Osteoblast (primary cell): ENCODE measurements at places on chromosomes 16 and 17. TPM values are rescaled to one million over a fixed set of nuclear protein-coding genes. Genes with fewer than 3 reads are reported as not detected.

- peaks cover 10% of the 10 kb centered on the region for H3K4me1 ChIP-seq
- DNase-seq, result no peak
- no peak overlapping the region for H3K27ac ChIP-seq
- peaks cover 13% of the 10 kb centered on the region for H3K36me3 ChIP-seq
- no peak overlapping the region for H3K4me3 ChIP-seq
- H3K27me3 ChIP-seq, result no peaks in the 10 kb centered on the region
Measured at GRCh38 chr16:4481526-4481925, 5.3 kb downstream of the HMOX2 start.

- H3K27ac ChIP-seq, result no peak overlapping the region
- H3K4me1 ChIP-seq, result no peaks in the 10 kb centered on the region
- no peaks in the 10 kb centered on the region for H3K36me3 ChIP-seq
- DNase-seq, result no peak
Measured at GRCh38 chr16:24023621-24024020, 187.8 kb downstream of the PRKCB start.

MMP25 gene
- under 0.01 TPM in 1 of 2 replicates, not detected in the other for total RNA-seq

KRT38 gene
- total RNA-seq, result under 0.01 TPM in 2 replicates

IRX6 gene
- 1.2 and 1.4 TPM in 2 replicates for total RNA-seq

DNA sequence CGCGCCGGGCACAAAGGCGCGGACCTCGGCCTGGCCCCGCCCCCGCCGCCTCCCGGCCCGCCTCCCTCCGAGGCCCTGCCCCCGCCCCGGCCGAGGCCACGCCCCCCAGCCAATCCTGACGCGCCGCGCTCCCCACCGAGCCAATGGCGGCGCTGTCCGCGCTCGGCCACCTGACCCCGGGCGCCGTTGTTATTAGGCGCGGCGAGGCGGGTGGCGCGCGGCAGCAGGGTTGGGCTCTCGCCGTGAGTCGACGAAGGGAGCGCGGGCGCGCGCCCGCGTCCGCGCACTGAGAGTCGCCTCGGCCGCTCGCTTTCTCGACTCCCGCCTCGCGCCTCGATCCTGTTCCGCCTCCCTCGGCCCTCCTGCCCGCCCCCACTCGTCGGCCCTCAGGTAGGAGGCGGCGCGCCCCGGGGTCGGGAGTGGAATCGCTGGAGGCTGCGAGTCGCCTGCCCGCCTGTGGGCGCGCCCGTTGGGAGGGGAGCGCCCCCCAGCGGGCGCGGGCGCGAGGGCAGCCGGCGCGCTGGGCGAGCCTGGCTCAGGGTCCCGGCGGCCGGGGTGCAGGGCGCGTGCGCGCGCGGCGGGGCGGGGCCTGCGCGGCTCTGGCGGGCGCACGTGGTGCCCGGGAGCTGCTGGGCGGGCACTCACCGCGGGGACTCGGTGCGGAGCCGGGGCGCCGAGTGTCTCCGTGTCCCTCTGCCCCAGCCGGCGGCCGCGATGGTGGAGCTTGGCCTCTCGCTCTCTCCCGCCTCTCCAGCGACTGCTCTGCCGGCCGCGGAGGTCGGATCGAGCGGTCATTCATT, 405 bp upstream of the CBLN1 start:
- H3K4me1 ChIP-seq, result no peaks in the 10 kb centered on the region
- no peaks in the 10 kb centered on the region for H3K36me3 ChIP-seq
- DNase-seq, result peak; percentile 99
- peaks cover 56% of the 10 kb centered on the region for H3K27me3 ChIP-seq
- H3K27ac ChIP-seq, result no peak overlapping the region

EXOC3L1 gene
- not detected in 2 replicates for total RNA-seq

ODAD4 gene
- total RNA-seq, result 1.1 and 1.5 TPM in 2 replicates

GRCh38 chr16:51306886-51307595, 156.0 kb upstream of the SALL1 start:
- no peak overlapping the region for H3K4me3 ChIP-seq
- no peaks in the 10 kb centered on the region for H3K36me3 ChIP-seq
- no peak overlapping the region for H3K27ac ChIP-seq
- DNase-seq, result no peak

ZFP90 gene
- 39.5 and 41.3 TPM in 2 replicates for total RNA-seq

DNA sequence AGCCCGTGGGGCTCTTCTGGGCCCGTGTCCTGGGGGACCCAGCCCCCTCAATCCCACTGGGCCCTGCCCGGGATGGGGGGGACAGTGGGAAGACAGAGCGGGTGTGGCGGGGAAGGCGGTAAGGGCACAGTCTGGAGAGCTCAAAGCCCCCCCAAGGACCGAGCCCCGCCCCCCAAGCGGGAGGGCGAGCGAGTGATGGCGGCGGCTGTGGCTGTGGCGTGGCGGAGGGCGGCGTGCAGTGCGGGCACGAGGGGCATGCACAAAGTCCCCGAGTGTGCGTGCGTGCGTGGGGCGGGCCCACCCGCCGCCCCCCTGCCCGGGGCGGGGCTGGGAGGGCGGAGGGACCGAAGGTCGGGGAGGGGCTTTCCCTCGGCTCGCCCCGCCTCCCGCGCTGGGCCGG, 3.6 kb upstream of the WDR24 start:
- H3K36me3 ChIP-seq, result no peaks in the 10 kb centered on the region
- DNase-seq, result no peak
- H3K27me3 ChIP-seq, result peaks cover 43% of the 10 kb centered on the region
- H3K4me3 ChIP-seq, result no peak overlapping the region
- H3K27ac ChIP-seq, result no peak overlapping the region
- peaks cover 6% of the 10 kb centered on the region for H3K4me1 ChIP-seq

DNA sequence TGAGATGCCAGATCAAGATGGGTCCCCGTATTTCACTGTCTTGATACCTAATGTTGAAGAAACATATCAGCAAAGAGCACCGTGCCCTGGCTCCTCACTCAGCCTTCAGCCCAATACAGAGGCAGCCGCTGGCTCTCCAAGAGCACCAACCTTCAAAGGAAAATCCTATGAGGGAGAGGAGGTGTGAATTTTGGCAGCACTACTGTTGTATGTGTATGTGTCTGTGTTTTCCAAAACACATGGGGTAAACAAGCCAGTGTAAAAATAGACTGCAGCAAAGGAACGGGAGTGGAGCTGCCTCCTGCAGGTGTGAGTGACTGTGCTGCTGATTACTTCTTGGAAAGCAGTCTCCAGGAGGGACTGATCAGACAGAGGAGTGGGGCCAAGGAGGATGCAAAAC, 194.0 kb upstream of the CDH5 start:
- H3K27ac ChIP-seq, result no peak overlapping the region
- H3K27me3 ChIP-seq, result no peaks in the 10 kb centered on the region
- H3K4me1 ChIP-seq, result no peaks in the 10 kb centered on the region
- H3K4me3 ChIP-seq, result no peak overlapping the region

OTOP2 gene
- not detected in 2 replicates for total RNA-seq

DNA sequence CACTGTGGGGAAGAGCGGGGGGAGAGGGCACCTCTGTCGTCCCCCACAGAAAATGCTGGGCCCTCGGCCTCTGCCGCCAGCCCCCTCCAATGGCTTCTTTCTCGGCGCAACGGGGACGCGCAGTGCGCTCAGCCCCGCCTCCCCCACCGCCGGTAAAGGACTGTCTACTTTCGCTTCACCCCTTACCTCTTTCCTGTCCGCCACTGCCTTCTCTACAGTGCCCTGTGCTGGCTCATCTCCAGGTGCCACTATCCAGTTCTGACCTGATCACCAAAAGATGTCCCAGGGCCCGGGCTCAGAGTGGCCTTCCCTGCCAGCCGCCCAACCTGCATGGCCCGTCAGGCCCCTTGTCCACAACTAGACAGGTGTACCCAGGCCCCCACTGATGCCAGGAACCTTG, 7.3 kb downstream of the ENDOV start:
- peak; percentile 76 for DNase-seq
- no peaks in the 10 kb centered on the region for H3K27me3 ChIP-seq
- H3K4me3 ChIP-seq, result no peak overlapping the region
- peaks cover 20% of the 10 kb centered on the region for H3K36me3 ChIP-seq
- peaks cover 4% of the 10 kb centered on the region for H3K4me1 ChIP-seq

- H3K27ac ChIP-seq, result no peak overlapping the region
- H3K4me3 ChIP-seq, result no peak overlapping the region
- DNase-seq, result no peak
- H3K4me1 ChIP-seq, result no peaks in the 10 kb centered on the region
- H3K36me3 ChIP-seq, result no peaks in the 10 kb centered on the region
Measured at GRCh38 chr17:10628756-10629155, 28.4 kb downstream of the MYH3 start.

TBC1D3C gene
- not detected in 2 replicates for total RNA-seq

- H3K4me1 ChIP-seq, result peaks cover 6% of the 10 kb centered on the region
- peak overlapping the region; percentile 58 for H3K27ac ChIP-seq
- peak; percentile 96 for DNase-seq
- H3K4me3 ChIP-seq, result peak overlapping the region; percentile 64
Measured at GRCh38 chr17:2056206-2057174, 1.6 kb downstream of the HIC1 start.

SMIM22 gene
- not detected in 2 replicates for total RNA-seq

DNA sequence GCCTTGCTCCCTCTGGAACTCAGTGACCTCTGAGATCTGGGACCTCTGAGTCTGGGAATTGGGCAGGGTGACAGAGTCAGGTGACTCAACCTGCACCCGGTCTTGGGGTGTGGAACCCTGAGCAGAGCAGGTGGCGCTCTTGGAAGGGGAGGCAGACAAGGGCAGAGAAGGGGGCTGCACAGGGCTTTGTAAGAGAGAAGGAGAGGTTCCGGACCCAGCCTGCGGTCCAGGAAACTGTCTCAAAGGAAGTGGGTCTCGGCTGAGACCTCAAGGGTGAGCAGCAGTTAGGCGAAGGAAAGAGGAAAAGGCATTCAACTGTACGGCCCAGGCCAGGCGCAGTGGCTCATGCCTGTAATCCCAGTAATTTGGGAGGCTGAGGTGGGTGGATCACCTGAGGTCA, 10.0 kb upstream of the RIPOR1 start:
- H3K4me1 ChIP-seq, result peaks cover 12% of the 10 kb centered on the region
- H3K36me3 ChIP-seq, result no peaks in the 10 kb centered on the region

SNN gene
- total RNA-seq, result 13.0 and 13.8 TPM in 2 replicates

GRCh38 chr17:28874750-28875149, 19.9 kb downstream of the ERAL1 start:
- DNase-seq, result no peak
- no peaks in the 10 kb centered on the region for H3K36me3 ChIP-seq
- no peaks in the 10 kb centered on the region for H3K4me1 ChIP-seq
- no peak overlapping the region for H3K4me3 ChIP-seq

DNA sequence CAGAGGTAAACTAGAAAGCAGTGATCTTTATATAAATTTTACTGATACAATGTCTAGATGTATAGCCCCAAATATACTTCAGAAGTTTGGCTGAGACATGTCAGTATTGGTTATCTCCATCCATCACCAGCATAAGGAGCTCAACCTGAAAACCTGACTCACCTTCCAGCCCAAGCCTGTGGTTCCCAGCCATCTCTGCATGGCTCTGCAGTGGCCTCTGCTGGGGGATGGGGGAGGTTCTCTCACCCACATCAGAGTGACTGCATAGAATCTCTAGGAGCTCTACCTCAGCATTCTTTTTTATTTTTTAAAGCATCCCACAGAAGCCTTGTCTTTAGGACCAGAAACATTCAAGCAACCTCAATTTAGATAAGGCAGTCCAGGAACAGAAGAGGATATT, 27.3 kb downstream of the USP7 start:
- H3K27me3 ChIP-seq, result no peaks in the 10 kb centered on the region
- DNase-seq, result peak; percentile 62
- H3K36me3 ChIP-seq, result no peaks in the 10 kb centered on the region
- peaks cover 7% of the 10 kb centered on the region for H3K4me1 ChIP-seq
- no peak overlapping the region for H3K4me3 ChIP-seq
- H3K27ac ChIP-seq, result no peak overlapping the region

GRCh38 chr16:67733734-67734470, 14.8 kb upstream of the GFOD2 start:
- no peaks in the 10 kb centered on the region for H3K4me1 ChIP-seq
- H3K27me3 ChIP-seq, result no peaks in the 10 kb centered on the region
- peaks cover 35% of the 10 kb centered on the region for H3K36me3 ChIP-seq
- no peak overlapping the region for H3K4me3 ChIP-seq
- DNase-seq, result no peak

GRCh38 chr17:75557075-75557851, 30.3 kb upstream of the MYO15B start:
- no peak overlapping the region for H3K27ac ChIP-seq
- H3K27me3 ChIP-seq, result no peaks in the 10 kb centered on the region
- no peaks in the 10 kb centered on the region for H3K36me3 ChIP-seq
- no peak overlapping the region for H3K4me3 ChIP-seq
- peaks cover 6% of the 10 kb centered on the region for H3K4me1 ChIP-seq

HOXB5 gene
- total RNA-seq, result not detected in 2 replicates

DNA sequence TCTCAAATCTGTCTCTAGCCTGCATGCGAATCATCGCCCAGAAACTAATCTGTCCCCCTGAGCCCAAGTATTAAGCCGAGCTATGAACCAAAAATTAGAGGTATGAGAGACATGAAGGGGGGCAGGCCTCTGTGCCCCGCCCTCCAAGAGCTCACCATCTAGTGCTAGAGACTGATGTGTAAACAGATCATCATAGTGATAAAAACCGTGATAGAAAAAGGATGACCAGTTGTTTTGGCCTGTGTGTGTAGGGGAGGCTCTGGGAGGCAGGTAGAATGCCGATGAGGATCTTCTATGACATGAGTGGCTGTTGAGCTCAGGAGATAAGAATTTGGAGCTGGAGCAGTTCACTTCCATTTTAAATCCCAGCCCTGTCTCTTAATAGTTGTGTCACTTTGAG, 89.1 kb upstream of the TBX2 start:
- peak overlapping the region; percentile 91 for H3K27ac ChIP-seq
- H3K36me3 ChIP-seq, result no peaks in the 10 kb centered on the region
- no peak for DNase-seq

GRCh38 chr16:13390093-13390985, 488.9 kb downstream of the SHISA9 start:
- H3K27me3 ChIP-seq, result no peaks in the 10 kb centered on the region
- no peak overlapping the region for H3K4me3 ChIP-seq
- H3K27ac ChIP-seq, result no peak overlapping the region
- H3K36me3 ChIP-seq, result no peaks in the 10 kb centered on the region

GRCh38 chr17:70124723-70125122, 44.6 kb upstream of the KCNJ2 start:
- H3K4me3 ChIP-seq, result no peak overlapping the region
- H3K27me3 ChIP-seq, result no peaks in the 10 kb centered on the region

ZPBP2 gene
- not detected in 2 replicates for total RNA-seq

GRCh38 chr16:58658796-58659211, 25.8 kb downstream of the SLC38A7 start:
- DNase-seq, result peak; percentile 72
- H3K4me3 ChIP-seq, result no peak overlapping the region
- H3K36me3 ChIP-seq, result no peaks in the 10 kb centered on the region
